Central memory CD4-positive, alpha-beta T cell (primary cell): ENCODE measurements at places on chromosomes 2 and 18.

DNA sequence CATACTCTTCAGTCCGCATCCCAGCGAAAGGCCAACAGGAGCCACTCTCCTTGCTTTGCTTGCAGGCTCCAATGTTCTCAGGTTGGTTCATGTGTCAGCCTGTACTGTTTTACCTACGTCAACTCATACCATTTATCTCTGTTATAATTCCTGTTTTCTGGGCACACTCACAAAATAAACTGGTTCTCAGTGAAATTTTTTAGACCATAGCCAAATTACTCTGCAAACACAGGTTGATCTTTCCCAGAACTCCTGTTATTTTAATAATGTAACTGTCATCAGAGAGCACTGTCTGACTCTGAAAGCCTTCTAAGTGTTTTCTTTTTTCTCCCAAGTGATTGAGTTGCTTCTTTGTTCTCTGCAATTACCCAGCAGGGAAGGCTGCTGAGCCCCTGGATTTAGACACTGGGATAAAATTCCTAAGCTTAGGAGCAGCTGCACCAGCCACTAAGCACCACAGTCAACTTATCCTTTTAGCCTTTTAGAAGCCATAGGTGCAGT is 111.6 kb upstream of the PIEZO2 start:
- DNase-seq: no peak

GRCh38 chr2:126698376-126698775 is 42.4 kb downstream of the GYPC start:
- DNase-seq: no peak

DNA sequence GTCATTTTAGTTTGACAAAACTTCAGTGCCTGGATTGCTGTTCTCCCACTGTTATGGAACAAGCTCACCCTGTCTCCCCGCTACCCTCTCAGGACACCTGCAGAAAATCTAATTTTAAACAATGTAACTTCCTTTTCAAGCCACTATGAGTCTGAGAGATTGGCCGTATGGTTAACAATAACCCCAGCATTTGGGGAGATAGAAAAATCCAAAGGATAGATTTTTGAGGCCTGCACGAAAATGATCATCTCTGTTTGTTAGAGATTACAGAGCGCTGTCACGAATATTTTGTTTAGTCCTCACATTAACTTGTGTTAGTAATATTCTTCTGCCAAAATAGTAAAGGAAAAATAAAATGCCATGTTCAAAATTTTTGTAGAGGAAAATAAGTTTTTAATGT is 24.7 kb downstream of the CAB39 start:
- DNase-seq: no peak

GRCh38 chr18:48129621-48130082 is 199.2 kb upstream of the SMAD2 start:
- no peak for DNase-seq

GRCh38 chr2:220708366-220708765 is 863.7 kb downstream of the EPHA4 start:
- no peak for DNase-seq

- DNase-seq: no peak
Observed at GRCh38 chr2:141423124-141423523, 707.7 kb downstream of the LRP1B start.

DNA sequence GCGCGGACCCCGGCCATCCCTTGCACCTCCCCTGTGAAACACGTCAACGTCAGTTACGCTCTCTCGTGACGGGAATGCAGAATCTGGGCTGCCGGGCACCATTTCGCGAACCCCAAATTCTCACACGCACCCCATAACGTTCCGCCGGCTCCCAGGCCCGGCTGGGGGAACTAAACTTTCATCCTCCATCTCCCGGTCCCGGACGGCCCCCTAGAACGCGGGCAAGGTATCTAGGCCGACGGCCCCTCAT is 544 bp downstream of the DNAJC27 start:
- no peak for DNase-seq

DNA sequence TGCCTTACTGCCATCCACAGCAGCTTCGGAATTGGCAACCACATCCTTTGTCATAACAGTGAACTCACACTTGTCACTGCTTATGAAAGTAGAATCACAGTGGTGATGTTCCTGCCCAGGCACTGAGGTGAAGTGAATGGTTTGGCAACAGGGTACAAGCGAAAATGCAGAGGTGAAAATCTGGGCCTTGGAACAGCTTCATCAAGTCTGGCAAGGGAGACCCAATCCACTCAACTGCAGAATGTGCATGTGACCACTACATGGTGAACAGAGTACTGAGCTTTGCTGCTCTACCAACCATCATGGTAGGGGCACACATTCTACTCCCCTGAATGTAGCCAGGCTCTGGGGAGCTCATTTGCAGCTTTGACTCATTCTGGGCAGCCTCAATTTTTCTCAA is 15.0 kb upstream of the SKA1 start:
- DNase-seq: no peak

DNA sequence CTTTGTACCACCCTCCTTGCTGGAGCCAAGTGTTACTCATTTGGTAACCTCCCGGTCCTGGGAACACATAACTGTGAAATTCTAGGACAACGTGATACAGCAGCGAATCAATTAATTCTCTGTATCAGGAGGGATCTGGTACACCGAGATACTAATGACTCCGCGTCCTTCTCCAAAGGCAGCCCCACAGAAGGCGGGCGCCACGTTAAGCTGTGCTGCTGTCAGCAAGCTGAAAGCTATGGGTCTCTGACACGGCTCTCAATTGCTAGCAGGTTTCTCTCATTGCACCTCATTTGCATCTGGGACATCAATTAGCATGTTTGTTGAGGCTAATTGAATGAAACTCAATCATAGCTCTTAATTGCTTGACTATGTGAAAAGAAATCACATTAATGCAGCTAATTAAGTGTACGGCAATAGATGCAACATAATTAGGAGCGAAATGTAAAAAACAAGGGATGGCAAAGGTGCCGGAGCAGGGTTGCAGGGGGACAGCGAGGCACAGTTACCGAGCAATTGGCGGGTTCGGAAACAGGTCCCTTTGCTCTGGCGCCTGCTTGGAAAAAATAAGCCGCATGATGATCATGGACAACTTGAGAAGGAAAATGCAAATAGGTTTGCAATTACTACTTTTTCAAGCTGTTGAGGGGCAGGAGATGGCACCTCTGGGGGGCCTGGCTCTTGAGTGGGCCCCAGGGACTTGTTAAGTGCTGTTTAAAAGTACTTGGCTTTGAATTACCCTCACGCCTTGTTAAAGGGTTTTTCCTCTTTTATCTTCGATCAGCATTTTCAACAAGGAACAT is 264.2 kb downstream of the GBX2 start:
- DNase-seq: no peak

DNA sequence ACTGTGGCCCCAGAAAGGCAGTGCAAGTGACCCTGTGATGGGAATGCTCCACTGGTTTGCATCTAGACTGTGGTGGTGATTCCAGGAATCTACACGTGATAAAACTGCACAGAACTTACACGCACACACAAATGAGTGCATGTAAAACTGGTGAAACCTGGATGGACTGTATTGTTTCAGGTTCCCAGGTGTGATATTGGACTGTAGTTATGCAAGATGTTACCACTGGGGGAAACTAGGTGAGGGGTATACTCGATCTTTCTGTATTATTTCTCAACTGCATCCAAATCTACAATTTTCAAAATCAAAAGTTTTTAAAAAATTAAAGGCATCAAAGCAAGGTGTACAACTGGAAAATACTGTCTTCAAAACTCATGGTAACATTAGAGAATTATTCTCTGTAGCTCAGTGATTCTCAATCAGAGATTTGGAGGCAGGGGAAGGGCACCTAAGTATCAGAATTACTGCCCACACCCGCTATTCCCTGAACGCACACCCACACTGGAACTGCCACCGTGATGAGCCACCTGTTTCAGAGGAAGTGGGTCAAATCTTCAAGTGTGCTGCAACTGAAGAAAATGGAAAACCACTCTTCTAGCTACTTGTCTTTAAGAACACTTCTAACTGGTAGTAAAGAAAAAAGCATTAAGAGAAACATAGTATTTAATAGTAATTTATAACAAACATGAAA is 26.7 kb downstream of the PTPN2 start:
- no peak for DNase-seq

DNA sequence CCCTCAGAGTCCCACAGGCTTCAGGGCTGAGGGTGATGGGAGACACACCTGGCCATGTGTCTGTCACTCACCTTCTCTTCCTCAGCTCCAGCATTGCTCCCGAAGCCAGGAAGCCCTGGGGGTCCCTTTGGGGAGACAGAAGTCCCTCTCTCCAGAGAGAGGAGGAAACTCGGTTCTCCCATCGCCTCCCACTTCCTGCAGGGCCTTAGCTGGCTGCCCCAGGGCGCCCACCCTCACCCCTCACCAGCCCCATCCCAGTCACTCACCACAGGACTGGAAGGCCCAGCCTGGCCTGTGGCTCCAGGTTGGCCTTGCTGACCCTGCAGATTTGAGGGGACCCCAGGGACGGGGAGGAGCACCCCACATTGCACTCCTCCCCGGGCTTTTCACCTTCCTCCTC is 2.7 kb upstream of the RAB6D start:
- no peak for DNase-seq

DNA sequence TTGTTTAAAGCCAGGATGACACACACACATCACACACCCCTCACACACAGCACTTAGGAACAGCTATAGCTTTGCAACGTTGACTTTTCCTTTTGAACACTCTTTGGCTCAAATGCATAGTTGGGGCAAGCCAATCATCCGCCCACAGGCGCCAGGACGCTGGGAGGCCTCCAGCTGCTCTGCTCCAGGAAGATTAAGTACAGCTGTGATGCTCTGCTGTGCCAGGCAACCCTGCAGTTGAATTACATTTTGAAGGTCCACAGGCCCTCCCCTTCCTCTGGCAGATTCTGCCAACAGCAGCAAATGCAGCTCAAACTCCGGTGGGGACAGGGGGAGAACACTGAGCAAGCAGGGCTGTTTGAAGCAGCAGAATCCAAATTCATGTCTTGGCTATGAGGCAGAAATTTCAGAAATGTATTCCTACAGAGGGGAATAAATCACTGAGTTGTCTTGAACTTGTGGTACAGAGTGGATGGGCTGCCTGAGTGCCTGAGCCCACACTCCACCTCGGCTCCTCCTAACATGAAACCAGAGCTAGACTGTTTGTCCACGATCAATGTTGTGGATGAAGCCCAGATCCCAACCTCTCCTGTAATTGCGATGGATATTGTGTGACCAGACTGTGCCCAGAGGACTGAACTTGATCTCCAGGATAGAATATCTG is 86.5 kb upstream of the PPP1CB start:
- no peak for DNase-seq

DNA sequence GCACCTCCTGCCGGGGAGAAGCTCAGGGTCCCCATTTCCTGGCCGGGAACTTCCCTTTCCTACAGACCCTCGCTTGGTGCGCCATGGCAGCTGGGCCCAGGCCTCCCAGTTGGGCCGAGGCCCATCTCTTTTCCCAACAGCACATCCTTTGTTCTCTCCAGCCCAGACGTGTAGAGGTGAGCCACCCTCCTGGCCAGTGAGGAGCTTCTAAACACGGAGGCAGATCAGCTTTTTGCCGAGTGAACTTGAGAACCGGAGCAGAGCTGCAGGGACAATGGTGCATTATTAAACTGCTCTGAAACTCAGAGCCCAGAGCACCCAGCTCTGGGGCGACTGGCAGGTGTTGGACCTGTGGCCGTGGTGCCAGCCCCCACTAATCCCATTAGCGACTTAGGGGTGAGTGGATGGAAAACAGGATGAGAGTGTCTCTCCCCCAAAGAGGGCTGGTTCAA is 25.4 kb downstream of the SH3BP4 start:
- no peak for DNase-seq

GRCh38 chr2:156704617-156705016 is 268.4 kb downstream of the GPD2 start:
- DNase-seq: no peak

- no peak for DNase-seq
Observed at GRCh38 chr2:32446369-32446768, 89.5 kb downstream of the BIRC6 start.

- no peak for DNase-seq
Observed at GRCh38 chr2:232636788-232637420, 3.5 kb downstream of the EFHD1 start.

DNA sequence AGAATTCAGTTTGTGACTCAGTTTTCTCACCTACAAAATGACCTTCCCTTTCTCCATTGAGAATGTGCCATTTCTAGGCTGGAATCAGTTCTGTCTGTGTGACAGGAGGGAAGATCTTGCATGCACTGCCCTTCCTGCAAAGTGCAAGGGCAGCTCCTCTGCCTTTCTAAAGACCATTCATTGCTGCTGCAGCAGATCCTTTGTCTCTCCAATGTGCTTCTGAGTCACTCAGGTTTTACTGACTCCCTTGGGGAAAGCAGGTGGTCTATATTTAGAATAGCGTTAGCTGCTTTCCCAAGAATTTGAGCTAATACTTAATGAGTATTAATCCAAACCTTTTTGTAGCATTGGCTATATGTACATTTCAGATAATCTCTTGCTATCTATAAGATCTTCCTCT is 62.5 kb downstream of the DAW1 start:
- DNase-seq: no peak

GRCh38 chr2:32119161-32119560 is 46.5 kb upstream of the SLC30A6 start:
- DNase-seq: no peak

GRCh38 chr2:111160758-111161157 is 40.0 kb downstream of the BCL2L11 start:
- no peak for DNase-seq

GRCh38 chr2:215672406-215672805 is 236.5 kb upstream of the FN1 start:
- DNase-seq: no peak

GRCh38 chr18:57839942-57840381 is 36.8 kb upstream of the ATP8B1 start:
- no peak for DNase-seq

- no peak for DNase-seq
Observed at GRCh38 chr2:3535467-3535793, 16.1 kb upstream of the ADI1 start.

DNA sequence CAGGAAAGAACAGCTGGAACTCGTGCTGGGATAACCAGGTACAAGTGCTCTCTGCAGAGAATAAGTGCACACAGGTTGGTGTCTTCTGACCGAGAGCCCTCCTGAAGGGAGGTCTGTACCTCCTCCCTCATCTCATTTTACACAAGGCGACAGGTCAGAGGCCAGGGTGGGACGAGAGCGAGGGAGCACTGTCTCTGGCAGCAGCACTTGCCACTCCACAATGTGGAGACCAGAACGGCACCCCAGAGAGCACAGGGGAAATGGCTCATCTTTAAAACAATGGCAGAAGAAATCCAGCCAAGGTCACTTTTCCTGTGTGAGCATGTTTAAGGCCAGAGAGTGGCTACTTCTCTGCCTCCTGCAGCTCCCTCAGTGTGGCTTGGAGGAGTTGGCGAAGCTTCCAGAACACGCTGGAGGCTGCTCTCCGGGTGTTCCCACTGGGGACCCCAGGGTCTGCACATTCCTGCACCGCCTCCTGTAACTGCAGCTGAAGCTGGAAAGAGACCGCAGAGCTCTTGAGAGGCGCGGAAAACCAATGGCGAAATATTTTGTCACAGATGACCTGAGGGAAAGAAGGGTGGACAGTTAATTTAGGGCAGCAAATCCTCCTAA is 20.8 kb downstream of the DIPK1C start:
- DNase-seq: no peak

GRCh38 chr18:26556573-26556972 is 8.2 kb upstream of the KCTD1 start:
- no peak for DNase-seq
